Inflammatory macrophage treated with lipopolysaccharide for 4 hours (primary cell): ENCODE measurements at places on chromosomes 12 and 14.

DNA sequence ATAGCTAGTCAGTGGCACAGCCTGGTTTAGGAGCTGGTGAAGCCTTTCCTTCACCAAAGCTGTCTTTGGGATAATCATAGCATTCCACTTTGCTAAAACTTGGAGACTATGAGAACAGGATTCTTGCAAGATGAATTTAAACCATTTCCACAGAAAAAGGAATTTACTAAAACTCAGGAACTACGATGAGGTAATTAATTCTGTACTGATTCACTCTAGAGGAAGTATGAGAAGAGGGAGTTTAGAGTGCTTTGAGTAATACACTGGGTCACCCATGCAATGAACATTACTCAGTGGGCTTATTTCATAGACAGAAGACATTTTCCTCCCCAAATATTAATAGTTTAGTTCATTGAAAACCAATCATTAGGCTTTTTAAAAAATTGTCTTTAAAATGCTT lies 73.0 kb downstream of the RMST start:
- no peak for DNase-seq

- DNase-seq = no peak
These were observed 14.1 kb downstream of the P2RX2 start for GRCh38 chr12:132632521-132633228.

DNA sequence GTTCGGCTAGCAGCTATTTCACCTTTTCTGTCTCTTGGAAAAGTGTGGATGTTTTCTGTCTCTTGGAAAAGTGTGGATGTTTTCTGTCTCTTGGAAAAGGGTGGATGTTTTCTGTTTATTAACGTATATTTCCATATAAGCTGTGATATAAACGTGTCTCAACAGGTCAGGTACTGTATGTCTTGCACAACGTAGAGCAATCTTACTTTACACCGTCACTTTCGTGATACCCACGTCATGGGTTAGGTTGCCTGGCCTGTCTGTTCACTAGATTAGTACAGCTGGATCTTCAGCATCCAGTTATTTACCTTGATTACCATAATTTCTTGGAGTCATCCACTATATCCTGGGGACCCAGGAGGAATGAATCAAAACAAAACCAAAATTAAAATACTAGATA lies 14.1 kb downstream of the CLEC7A start:
- no peak for DNase-seq

GRCh38 chr12:123024819-123025391 lies 44.4 kb downstream of the ARL6IP4 start:
- no peak for DNase-seq

DNA sequence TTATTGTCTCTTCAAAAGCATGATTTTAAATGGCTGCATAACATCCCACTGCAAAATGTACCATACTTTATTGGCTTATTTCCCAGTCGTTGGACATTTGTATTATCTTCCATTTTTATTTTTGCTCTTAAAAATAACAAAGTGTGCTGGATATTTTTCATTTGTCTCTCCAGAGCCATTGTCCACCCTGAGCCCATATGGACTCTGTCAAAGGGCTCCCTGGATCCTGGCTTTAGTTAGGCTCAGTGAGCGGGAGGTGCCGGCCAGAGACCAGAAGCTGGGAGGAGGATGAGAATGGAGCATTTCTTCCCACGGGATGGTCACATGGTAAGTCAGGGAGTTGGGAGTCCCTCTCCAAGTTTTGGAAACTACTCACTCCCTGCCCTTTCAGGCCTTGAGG lies 296.9 kb downstream of the NUAK1 start:
- no peak for DNase-seq

- DNase-seq = peak; percentile 34
These were observed 57.3 kb downstream of the TTC7B start for GRCh38 chr14:90758959-90759358.

DNA sequence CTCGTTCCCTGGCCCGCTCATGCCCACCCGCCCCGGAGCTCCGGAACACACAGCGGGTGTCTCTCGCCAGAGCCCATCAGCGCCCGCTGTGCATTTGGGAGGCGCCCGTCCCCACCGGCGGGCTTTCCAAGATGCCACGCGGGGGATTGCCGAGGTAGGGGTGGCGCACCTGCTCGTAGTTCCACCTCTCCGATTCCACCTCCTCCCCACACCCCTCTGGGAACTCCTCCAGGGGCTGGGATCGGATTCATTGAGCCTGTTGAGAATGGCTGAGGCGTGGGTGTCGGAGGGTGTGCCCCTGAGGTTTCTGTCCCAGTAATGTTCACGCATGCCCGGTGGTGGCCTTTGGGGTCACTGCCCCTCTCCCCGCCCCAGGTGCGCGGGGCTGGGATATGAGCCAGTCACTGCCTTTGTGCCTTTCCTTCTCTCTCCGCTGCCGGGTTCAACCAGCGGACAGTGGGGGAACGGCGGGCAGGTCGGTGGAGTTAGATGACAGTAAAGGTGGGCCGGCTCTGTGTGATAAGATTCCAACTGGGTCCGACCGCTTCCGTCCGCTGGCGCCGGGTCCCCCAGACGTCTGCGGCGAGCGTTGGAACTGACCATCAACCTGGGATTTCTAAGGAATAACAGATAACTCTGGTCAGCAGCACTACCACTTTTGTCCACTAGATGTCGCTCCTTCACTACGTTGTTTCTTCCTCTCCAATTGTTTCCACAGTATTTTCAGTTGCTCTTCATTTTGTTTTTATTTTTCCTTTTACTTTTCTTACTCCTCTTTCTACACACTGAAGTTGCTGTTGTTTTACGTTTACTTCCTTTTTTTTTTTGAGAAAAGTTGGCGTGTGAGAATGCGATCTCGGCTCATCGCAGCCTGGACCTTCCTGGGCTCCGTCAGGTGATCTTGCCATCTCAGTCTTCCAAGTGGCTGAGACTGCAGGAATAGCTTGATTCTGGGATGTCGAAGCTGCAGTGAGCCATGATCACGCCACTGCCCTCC lies 178.1 kb upstream of the ALG10B start:
- DNase-seq = peak; percentile 64

GRCh38 chr12:52119398-52120254 lies 40.1 kb downstream of the SMIM41 start:
- peak; percentile 15 for DNase-seq

DNA sequence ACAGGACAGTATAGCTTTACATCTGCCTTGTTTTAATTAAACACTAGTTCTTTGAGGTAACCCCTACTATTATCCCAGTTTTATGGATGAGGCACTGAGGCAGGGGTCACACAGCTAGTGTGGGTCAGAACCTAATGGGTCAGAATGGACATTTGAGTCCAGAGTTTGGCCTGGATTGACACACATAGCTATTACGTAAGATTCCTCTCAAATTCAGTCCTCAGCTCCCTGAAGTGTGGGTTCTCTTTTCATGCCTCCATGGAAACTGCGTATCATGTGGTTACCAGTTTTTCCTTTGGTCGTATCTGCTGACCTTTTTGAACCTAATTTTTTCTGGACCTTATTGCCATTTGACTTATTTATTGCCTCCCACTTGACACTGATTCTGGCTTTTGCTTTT lies 40.4 kb downstream of the PSEN1 start:
- peak; percentile 70 for DNase-seq

- DNase-seq = no peak
These were observed 118.8 kb downstream of the SLC6A15 start for GRCh38 chr12:84793558-84794367.

- DNase-seq = no peak
These were observed 9.9 kb downstream of the LRRC10 start for GRCh38 chr12:69600804-69601203.

GRCh38 chr12:10940389-10940788 lies 1.3 kb upstream of the TAS2R14 start:
- no peak for DNase-seq

DNA sequence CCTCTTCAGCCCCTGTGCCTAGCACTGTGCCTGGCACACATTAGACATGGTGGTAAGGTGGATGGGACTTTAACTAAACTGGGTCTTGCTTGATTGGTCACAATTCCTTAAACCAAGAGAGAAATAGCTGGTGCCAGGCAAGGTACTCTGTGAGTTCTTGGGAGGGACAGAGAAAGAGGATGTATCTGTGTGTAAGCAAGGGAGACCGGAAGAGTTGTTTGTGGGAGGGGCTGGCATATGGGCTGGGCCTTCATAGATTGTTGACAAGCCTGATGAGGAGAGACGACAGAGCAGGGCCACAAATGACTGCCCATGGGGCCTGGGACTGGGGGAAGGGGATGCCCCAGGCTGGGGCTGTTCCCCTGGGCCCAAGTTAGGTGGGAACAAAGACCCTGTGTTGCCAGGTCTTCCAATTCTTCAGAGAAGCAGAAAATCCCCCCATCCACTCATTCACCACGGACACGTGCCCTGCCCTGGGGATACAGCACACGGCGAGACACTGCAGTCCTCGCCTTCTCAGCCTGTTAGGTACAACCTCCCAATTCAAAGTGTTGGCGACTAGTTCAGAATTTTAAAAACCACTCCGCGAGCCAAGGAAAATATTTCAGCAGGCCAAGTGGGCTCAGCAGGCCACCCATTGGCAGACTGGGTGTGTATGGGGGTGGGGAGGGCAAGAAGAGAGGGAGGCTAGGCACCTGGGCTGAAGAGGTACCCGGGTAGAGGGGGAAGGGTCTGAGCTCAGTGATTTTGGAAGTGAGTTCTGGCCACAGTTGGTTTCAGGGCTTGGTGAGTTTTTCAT lies 11.4 kb upstream of the CYP46A1 start:
- DNase-seq = peak; percentile 44

DNA sequence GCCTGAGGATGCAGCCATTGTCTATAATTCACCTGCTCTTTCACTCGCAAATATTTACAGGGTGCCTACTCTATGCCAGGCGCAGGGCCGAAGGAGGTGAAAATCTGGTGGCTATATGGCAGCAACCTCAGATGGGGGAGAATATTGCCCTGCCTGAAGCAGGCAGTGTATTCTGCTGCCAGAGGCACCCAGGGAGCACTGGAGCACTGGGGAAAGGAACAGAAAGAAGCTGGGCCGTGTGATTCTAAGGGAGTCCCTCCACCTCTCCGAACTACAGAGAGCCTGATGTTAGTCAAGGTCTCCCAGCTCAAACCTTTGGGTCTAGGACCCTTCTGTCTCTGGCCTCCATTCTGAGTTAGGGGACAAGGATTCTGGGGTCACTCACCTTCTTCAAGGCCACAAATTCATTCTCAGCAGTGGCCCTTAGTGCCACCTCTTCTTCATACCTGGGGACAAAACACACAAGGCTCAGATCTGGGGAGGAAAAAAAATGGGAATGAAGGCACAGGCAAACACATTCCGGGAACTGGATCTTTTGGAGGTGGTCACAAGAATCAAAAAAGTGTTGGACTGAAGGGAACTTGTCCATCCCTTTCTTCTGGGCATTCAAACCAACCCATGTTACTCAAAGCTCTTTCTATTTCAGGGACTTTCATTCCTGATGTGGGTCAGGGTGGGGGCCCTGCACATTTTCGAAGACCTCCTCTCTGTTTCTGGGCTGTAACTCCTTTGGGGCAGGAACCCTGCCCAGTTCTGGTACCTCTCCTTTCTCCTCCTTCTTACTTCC lies 19.3 kb upstream of the KRT86 start:
- no peak for DNase-seq

DNA sequence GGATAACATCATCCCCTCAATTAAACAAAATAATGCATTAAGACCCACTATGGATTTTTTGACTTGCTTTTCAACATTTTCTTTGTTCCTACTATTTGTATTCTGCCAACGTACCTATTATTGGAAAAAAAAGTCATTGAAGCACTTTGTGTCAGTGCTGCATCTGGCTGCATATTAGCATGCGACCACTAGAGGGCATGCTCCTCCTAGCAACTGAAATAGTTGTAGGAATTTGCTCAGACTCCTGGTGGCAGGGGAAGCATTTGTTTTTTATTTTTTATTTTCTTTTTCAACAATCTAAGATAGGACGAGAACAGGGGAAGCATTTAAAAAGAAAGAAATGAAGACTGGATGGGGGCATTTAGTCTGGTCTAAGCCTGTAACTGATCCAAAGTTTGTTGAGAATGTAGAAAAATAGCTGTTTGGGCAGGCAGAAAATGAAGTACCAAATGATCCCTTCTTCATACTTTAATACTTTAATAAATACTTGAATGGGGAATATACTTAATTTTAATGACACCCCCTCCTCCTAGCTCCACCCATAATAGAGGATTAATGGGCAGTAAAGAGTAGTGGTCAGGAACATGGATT lies 14.5 kb upstream of the CLEC4A start:
- peak; percentile 76 for DNase-seq

GRCh38 chr12:24206621-24207020 lies 257.2 kb upstream of the SOX5 start:
- no peak for DNase-seq

DNA sequence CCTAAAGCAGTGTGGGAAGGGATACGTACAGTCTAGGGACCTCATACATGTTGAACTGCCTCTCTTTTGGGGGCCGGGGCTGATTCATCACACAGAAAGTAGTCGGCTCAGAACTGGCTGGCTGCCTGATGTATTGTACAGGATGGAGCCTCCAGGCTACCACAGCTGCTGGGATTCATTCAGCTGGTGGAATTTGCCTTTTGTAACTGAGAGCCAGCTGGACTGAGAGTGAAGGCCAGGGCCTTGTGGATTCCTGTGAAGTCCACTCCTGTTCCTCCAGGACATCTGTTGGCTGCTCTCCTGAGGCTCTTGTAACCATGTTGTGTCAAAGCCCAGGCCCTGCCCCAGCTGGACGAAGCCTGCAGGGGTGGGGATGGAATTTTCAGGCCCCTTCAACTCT lies 116.3 kb upstream of the PRICKLE1 start:
- no peak for DNase-seq

DNA sequence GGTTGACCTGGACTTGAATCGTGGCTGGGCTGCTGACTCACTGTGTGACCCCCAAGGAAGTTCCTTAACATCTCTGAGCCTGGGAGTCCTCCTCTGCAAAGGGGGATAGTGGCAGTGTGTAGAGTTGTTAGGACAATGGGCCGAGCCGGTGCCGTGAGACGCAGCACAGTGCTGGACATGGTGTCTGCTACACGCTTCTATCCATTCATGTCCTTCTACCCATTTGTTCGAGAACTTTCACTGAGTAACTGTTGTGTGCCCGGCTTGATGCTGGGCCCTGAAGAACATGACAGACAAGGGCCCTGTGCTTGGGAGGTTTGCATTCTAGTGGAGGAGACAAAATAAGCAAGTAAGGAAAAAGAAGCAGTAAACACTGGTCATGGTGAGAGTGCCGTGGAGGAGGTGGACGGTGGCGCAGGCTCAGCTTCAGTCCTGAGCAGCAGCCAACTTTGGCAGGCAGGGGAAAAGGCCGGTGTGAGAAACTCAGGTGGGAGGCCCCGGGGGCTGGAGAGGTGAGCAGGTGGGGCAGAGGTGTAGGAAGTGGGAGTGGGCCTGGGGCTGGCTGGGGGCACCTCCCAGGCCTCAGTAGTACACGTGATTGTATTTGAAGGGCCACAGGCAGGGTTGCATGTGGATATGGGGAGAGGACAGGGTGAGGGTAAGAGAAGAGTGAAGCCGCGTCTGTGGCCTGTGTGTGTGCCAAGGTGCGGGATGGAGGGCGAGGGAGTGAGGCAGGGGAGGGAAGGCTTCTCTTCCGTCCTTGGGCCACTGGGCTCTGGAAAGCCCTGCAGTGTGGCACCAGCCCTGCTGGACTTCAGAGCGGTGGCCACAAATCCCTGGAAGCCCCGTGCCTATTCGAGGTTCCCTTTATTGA lies 13.8 kb downstream of the VASH1 start:
- no peak for DNase-seq
